ENCODE measurements at places on chromosomes 11 and 22. TPM values are rescaled to one million over a fixed set of nuclear protein-coding genes. Genes with fewer than 3 reads are reported as not detected.

The OR51B5 gene
- 0.57 TPM for total RNA-seq

The RFPL2 gene
- total RNA-seq: not detected

The KDM4D gene
- 1.9 TPM for total RNA-seq

The LYVE1 gene
- not detected for total RNA-seq

The SYNGR1 gene
- total RNA-seq: 2.3 TPM

The OR4C45 gene
- total RNA-seq: not detected

The NDUFC2 gene
- 67.4 TPM for total RNA-seq

The DNAJB7 gene
- total RNA-seq: not detected

The OR8D4 gene
- total RNA-seq: not detected

The DNAJC4 gene
- total RNA-seq: 7.6 TPM

The EXPH5 gene
- total RNA-seq: 0.22 TPM

The C22orf42 gene
- total RNA-seq: not detected

The DGAT2 gene
- 2.0 TPM for total RNA-seq

The CALCA gene
- not detected for total RNA-seq

The MRGPRX4 gene
- total RNA-seq: not detected

The UCP2 gene
- total RNA-seq: 4.9 TPM

The KREMEN1 gene
- 12.0 TPM for total RNA-seq

The DDX25 gene
- total RNA-seq: not detected

The ADM2 gene
- total RNA-seq: 2.7 TPM

The CST6 gene
- not detected for total RNA-seq

The FOLR3 gene
- total RNA-seq: not detected

The PIWIL4 gene
- total RNA-seq: 1.3 TPM

The SPINDOC gene
- 35.9 TPM for total RNA-seq

The C1QTNF6 gene
- total RNA-seq: 8.0 TPM

The GGT5 gene
- total RNA-seq: 3.5 TPM

The LIPT2 gene
- 2.4 TPM for total RNA-seq

The SLC22A9 gene
- total RNA-seq: not detected

The RNF141 gene
- total RNA-seq: 19.9 TPM

The CBY1 gene
- total RNA-seq: 14.0 TPM

The CCDC89 gene
- total RNA-seq: 2.2 TPM

The PTDSS2 gene
- total RNA-seq: 80.3 TPM

The CCDC157 gene
- 2.4 TPM for total RNA-seq

The ARVCF gene
- total RNA-seq: 17.9 TPM

The KCTD14 gene
- 1.7 TPM for total RNA-seq

The POU2AF3 gene
- total RNA-seq: 0.14 TPM

The CARNS1 gene
- 0.22 TPM for total RNA-seq

The IFITM10 gene
- total RNA-seq: 0.22 TPM

The IGLL1 gene
- total RNA-seq: not detected

The TRIM6 gene
- total RNA-seq: 14.0 TPM

The DDIAS gene
- under 0.01 TPM for total RNA-seq

The OR9I1 gene
- not detected for total RNA-seq

The IGF2 gene
- 60.7 TPM for total RNA-seq

The LRRN4CL gene
- total RNA-seq: 4.7 TPM

The SAA4 gene
- not detected for total RNA-seq

The PTGDR2 gene
- under 0.01 TPM for total RNA-seq

The TRIM49 gene
- total RNA-seq: not detected

The OR52A1 gene
- total RNA-seq: not detected

The CCDC83 gene
- not detected for total RNA-seq

The TMX2 gene
- 88.0 TPM for total RNA-seq

The BAIAP2L2 gene
- total RNA-seq: 3.4 TPM

The KRTAP5-9 gene
- total RNA-seq: not detected

The TMEM184B gene
- total RNA-seq: 90.8 TPM

The C11orf58 gene
- total RNA-seq: 151 TPM

The RBX1 gene
- total RNA-seq: 36.8 TPM

The FOLR1 gene
- not detected for total RNA-seq

The TSKU gene
- total RNA-seq: 39.4 TPM

The SNX32 gene
- not detected for total RNA-seq

The GLB1L2 gene
- not detected for total RNA-seq

The LRRC75B gene
- 13.8 TPM for total RNA-seq

Data from placental pericyte (primary cell).